ENCODE measurements at places on chromosomes 11 and 22.

DNA sequence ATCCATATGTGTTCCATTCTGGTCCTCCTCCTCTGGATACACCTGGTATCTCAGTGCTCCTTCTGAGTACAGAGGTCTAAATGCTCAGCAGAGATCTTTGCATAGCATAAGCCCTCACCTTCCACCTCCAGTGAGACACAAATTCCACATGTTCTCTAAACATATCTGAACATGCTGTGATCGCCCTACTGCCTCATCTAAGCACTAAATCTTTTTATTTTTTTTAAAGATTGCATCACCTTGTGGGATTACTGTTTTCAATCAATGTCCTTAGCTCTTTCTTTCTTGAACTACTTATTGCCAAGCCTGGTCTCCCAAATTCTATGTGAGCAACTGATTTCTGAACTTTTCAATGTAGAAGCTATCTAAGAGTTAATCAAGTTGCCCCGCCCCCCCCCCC is 113.4 kb downstream of the TRPC6 start:
- no peak for DNase-seq

DNA sequence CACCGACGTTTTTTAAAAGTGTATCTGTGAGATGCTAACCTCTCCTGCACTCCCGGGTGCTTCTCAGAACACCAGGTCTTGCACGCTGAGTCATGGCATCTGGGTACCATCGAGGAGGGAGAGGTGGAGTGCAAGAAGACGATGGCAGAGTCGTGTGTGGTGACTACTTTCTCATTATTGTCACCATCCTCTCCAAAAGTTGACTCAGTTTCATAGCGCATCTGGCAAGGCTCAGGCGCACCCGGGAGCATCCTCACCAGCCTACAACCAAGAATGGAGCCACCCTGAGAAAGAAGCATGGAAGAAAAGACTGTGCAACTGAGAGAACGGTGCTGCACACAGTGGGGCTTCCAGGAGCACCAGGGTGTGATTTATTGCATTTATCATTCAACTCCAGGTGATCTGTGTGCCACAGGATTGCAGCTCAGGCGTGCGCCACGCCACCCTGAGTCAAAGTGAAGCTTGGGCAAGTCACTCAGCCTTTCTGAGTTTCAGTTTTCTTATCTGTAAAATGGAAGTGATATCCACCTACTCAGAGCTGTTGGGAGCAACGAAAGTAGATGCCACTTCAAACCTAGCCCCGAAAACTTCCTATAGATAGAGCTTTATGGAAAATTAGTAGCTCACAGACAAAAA is 65.4 kb downstream of the LINC01488 start:
- peak; percentile 66 for DNase-seq

- DNase-seq: no peak
These were observed 99.3 kb downstream of the FDX1 start for GRCh38 chr11:110529043-110529442.

- DNase-seq: no peak
These were observed 74.9 kb downstream of the DSCAML1 start for GRCh38 chr11:117722082-117722481.

- DNase-seq: no peak
These were observed 116.5 kb upstream of the NAV2 start for GRCh38 chr11:19595840-19596751.

DNA sequence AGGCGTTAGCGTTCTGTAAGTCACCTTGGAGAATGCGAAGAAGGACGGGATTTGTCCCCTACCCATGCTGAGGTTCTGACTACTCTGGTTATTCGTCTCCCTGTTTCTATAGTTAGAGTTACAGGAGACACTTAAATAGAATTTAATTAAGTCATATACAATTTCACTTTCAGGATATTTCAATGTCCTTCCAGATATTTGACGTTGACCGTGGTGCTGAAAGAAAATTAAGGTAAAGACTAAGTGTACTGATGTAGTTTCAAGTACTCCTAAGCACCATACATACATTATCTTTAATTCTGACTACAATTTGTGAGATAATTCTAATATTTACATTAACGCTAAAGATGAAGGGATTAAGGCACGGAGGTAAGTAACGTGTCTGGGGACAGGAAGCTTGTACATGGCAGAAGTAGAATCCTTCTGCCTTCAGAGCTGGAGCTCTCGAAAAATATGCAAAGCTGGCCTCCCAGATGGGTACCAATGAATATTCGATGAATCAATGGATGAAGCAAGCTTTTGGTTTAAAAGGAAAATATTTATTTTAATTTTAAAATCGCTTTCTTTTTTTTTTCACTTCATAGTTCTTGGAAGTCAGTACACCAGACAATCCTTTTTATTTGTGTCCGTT is 539 bp upstream of the SLC36A4 start:
- no peak for DNase-seq

- DNase-seq: no peak
These were observed 38.1 kb downstream of the GLB1L2 start for GRCh38 chr11:134369656-134370525.

DNA sequence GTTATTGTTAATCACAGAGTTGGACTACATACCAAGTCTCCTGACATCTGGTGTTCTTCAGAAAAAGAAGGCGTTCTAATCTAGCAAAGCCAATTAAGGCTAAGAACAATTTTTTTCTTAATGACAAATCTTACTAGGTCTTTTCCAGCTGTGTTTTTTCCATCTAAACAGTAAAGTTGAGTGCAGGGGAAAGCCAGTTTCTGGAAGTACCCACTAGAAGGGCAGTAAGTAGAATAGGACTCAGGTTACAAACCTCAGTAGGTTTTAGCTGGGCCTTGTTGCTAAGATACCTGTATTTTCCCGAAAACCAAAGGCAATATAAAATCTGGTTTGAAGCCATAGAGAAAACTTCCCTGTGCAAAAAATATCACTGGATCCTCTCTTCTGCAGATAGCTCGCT is 351.9 kb downstream of the ETS1 start:
- DNase-seq: no peak

- no peak for DNase-seq
These were observed 101.1 kb downstream of the NELL1 start for GRCh38 chr11:20770414-20770946.

DNA sequence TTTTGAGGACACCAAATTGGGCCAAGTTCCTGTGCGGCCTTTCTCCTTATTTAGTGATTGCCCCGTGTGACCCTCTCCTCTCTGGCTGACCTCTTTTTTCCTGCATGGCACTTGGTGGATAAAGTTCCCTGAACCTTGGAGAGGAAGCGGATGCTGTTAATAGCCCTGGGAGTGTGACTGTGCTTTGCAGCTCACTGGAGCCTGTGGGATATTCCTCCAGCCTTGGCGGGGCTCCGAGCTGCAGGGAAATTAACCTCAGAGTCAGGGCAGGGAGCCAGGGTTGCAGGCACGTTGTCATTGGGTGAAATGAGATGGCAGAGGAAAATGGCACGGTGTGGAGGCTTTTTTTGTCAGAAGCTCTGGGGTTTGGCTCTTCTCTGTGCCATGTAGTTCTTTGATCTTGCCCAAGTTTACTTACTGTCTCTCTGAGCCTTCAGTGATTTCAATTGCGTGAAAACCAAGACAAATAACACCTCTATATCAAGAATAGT is 965 bp downstream of the OR9Q1 start:
- DNase-seq: no peak

- DNase-seq: no peak
These were observed 3.3 kb upstream of the KMT5B start for GRCh38 chr11:68216171-68216938.

- no peak for DNase-seq
These were observed 219.7 kb downstream of the BARX2 start for GRCh38 chr11:129595038-129595962.

DNA sequence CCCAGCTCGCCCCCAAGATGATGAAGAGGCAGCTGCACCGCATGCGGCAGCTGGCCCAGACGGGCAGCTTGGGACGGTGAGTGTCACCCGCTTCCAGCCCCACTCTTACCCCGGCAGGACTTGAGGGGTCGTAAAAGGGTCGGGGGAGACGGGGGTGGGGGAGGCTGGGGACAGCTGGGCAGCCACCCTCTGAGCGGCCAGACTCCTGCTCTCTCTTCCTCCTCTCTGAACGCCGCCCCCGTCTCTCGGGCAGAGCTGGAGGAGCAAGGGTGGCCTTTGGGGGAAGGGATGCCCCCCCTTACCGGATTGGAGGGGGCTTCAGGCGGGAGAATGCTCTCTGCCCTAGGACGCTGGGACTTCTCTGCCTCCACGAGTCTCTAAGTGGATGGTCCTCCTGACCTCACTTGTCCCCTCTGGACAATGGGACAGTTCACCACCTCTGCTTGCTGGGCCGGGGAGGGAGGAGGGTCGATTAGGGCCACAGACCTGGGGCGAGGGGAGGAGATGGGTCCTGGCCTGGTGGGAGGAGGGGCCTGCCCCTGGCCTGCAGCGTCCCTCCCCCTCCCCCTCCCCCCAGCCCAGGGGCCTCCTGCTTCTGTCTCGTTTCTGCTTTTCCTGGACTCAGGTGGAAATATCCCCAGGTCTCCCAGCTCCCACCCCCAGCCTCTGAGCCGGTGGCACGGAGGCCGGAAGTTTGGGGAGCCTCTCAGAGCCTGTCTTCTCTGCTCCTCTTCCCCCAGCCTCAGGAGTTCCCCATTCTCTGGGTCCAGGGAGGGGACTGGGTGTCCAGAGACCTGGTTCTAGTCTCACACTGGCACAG is 512 bp downstream of the SH3BP1 start:
- peak; percentile 81 for DNase-seq

GRCh38 chr11:10308201-10308954 is 3.5 kb downstream of the ADM start:
- DNase-seq: no peak

DNA sequence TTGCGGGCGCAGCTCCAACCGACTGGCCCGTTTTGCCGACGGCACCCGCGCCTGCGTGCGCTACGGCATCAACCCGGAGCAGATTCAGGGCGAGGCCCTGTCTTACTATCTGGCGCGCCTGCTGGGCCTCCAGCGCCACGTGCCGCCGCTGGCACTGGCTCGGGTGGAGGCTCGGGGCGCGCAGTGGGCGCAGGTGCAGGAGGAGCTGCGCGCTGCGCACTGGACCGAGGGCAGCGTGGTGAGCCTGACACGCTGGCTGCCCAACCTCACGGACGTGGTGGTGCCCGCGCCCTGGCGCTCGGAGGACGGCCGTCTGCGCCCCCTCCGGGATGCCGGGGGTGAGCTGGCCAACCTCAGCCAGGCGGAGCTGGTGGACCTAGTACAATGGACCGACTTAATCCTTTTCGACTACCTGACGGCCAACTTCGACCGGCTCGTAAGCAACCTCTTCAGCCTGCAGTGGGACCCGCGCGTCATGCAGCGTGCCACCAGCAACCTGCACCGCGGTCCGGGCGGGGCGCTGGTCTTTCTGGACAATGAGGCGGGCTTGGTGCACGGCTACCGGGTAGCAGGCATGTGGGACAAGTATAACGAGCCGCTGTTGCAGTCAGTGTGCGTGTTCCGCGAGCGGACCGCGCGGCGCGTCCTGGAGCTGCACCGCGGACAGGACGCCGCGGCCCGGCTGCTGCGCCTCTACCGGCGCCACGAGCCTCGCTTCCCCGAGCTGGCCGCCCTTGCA is 1.0 kb downstream of the FJX1 start:
- peak; percentile 63 for DNase-seq

DNA sequence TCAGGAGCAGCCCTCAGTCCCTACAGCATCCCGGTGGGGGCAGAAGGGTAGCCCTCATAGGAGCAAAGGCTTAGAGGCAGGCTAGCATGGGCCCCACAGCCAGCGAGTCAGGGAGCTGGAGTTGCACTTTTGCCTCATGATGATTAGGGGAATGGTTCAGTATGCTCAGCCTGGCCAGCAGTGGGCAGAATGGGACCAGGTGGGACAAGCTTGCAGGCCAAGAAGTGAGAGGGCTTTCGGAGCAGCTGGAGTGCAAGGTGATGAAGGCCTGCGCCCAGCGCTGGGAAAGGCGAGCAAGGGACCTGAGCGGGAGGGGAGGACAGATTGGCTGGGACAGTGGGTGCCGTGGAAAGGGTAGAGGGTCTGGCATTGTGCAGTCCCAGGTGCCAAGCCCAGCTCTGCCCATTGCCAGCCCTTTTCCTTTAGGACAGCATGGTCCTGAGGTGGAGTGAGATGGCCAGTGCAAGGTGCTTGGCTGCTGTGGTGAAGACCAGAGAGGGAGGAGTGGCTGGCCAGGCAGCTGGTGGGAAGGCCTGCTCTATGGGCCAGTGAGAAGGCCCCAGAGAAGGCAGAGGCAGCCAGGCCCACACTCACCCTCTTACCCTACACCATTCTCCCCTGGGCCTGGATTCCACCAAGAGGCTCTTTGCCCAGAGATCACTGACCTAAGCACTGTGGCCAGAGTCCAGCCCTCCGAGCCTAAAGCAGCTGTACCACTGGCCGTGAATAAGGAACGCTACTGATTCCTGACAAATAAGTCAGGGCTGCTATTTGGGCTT is 47.9 kb upstream of the SUSD2 start:
- peak; percentile 68 for DNase-seq

DNA sequence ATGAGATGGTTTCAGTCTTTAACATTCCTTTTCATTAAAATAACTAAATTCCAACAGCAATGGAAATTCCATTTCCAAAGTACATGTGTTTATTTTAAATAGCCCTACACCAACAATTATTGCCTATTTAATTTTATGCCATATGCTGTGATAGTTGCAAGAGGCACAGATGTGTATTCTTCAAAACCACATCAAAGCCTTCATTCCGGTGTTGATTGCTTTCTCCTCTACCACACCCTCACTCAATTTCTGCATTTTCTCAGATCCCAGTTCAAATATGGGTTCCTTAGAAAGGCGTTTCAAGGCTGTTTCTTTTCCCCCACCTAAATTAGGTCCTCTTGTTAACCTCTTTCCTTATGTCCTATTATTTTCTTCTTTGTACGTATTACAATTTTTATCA is 6.0 kb upstream of the HSD17B12 start:
- DNase-seq: no peak

DNA sequence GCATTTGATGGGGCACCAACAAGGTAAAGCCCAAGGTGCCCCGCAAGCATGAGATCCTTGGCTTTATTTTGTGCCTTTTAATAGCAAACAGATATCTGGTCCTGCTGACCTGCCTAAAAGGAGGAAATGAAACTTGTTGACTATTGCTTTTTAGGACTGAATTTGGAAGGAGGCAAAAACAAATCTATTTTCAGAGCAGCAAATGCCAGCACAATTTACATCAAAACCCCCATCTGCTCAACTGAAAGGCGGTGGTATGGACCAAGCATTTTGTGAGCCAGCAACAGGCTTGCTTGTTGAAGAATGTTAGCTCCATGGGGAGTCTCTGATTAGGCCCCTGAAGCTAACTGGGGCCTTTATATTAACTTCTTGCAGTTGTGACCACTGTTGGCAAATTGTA is 192.6 kb upstream of the E2F8 start:
- DNase-seq: no peak

DNA sequence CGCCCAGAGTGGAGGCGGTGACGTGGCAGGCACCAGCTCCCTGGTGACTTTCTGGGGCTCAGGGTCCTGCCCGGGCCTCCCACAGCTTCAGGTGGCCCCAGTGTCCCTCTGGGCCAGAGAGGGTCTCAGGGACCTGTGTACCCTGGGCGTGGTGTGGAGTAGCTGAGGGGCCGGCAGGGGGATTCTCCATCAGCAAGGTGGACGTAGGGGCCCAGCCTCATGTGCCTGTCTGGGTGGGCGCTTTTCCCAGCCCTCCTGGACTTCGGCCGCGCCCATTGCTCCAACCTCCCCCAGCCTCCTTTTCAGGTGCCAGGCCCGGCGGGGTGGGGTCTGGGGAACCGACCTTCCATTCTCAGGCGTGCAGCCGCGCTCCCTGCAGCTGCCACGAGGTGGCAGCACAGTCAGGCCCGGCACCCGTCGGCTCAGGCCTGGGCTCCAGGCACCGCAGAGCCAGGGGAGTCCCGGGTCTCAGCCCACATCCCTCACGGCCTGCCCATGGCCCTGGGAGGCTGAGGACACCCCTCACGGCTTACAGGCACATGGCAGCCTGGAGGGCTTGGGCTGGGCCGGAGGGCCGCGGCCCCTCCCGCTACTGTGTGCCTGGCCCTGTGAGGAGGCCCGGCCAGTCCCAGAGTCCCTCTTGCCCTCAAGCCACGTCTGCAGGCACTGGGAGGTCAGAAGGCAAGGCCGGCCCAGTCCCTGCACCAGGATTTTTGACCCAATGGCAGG is 19.9 kb upstream of the MUC5B start:
- peak; percentile 90 for DNase-seq

Data from activated CD4-positive, alpha-beta T cell treated with anti-CD3 and anti-CD28 coated beads, Interleukin-2, amount 10 ng/mL, durations not matched to agents 24 days and 14 days (primary cell).